ENCODE measurements at places on chromosomes 7 and 10.

DNA sequence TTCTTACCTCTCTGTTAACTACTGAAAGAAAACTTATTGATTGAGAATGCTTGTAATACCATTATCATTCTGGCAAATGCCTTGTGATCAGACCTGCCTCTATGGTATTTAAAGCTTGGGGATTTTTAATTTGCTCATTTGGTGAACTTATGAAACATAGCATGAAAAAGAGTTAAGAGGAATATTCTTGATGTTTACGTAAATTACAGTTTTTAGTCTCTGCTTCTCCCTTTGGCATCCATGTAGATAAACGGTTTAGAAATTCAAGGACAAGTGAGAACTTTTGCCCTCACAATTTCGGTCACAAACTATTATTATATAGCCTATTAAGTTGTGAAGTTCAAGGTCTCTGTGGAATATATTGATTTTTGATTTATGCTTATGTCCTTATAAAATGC, 11.2 kb upstream of the CELF2 start:
- no peak for DNase-seq

GRCh38 chr10:114173603-114173920, 441 bp downstream of the CCDC186 start:
- DNase-seq: peak; percentile 32

DNA sequence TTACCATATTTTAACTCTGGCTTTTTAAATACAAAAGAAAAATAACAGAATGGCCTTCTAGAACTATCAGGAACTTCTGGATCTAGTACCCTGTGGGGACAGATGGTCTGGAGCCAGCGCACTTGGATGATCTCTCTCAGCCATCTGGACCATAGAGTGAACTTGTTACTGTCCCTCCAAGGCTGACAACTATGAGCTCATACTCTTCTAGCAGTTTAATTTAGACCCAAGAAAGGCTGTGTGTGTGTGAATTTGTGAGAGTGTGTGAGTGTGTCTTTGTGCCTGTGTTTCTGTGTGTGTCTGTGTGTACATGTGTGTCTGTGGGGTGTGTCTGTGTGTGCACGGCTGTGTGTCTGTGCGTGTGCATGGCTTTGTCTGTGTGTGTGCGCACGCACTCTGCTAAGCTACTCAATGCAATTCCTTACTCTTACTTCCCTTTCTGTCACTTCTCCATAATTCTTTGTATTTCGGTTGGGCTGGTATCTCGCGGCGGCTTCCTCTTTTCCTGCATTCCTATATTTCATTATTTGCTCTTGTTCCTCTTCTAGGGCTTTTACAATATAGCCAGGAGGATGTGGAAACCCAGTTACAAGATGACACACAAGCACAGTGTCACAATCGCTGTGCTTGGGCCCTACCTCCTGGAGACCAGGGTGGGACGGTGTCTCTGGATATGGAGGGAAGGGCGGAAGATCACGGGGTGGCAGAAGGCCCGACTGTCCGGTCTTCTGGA, 51.9 kb downstream of the IKZF1 start:
- DNase-seq: no peak

GRCh38 chr7:23759671-23760391, 49.8 kb downstream of the STK31 start:
- no peak for DNase-seq
